Left forelimb (tissue), 1 donor: ENCODE measurements at places on chromosomes 3 and 15.

- DNase-seq: no peak
Observed at GRCh38 chr3:61820306-61820992, 259.1 kb downstream of the PTPRG start.

DNA sequence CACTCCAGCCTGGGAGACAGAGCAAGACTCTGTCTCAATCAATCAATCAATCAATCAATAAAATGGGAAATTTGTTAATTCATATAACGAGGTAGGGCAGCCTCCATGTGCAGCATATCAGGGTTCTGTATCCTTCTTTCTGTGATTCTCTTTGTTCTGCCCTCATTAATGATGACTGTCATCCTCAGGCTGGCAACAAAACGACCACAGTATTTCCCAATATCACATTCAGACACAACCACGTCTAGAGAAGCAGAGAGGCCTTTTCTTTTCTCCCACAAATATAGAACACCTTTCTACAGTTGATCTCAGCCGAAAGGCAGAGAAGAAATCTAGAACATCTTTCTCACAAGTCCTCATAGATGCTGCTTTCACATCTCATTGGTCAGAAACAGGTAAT lies 11.2 kb downstream of the CEP19 start:
- DNase-seq: no peak

DNA sequence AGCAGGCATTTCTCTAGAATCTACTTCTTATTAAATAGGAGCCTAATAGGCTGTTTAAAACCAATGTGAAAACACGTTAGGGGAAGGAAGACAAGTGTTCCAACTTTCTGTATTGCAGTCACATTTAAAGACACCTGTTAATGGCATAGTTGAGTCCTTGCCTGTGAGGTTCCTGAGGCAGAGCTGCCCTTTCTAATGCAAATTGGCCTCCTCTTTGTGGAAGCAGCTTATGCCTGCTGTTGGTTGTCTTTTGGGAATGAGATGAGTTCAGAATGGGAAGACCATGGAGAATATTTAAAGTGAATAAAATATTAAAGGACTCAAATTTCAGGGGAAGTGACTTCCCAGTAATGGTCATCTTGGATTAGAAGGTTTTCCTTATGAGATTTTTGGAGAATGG lies 51.2 kb downstream of the NEK11 start:
- no peak for DNase-seq

DNA sequence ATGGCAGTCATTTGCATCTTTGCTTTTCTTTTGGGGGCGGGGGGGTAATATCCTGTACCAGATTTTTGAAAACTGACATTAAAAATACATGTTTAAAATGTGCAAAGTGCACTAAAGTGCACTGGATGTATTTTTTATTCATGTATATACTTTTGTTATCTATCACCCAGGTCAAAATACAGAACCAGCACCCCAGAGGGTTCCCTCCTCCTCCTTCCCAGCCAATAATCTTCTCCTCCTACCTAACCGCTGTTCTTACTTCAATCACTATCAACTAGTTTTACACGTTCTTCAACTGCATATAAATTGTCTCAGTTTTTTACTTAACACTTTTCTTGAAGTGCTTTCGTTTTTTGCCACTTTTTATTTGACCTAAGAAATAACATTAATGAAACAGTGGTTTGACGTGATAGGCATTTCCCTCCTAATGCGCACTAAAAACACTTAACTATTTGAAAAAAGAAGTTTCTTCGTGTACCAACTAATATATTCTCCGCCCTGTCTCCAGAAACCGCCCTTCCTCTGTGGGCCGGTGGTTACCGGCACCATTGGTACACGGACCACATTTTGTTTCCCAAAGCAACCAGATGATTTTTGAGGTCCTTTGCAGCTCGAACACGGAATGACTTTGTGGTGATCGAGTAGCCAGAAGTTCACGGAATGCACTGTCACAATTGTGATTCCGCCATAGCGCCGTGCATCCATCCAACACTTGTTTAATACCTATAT lies 836 bp upstream of the AKAP13 start:
- DNase-seq: no peak

DNA sequence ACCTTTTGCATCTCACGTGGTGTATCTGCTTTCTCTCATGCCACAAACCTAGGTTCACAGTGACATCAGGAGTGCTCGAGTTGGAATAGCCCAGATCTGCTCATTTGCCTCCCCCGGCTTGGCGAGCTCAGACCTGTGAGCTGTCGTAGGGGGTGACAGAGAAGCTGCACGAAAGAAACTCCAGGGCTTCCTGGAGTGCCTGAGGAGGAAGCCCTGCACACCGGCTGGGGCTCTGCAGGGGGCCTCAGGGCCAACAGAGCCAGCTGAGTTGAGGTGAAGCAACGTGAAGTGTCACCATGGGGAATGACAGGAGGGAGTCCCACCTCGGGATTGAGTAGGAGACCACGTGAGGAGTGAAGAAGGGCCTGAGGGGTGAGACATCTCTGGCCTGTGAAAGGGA lies 62.5 kb downstream of the RPN1 start:
- DNase-seq: no peak

GRCh38 chr3:32313723-32314473 lies 75.4 kb downstream of the CMTM8 start:
- no peak for DNase-seq

DNA sequence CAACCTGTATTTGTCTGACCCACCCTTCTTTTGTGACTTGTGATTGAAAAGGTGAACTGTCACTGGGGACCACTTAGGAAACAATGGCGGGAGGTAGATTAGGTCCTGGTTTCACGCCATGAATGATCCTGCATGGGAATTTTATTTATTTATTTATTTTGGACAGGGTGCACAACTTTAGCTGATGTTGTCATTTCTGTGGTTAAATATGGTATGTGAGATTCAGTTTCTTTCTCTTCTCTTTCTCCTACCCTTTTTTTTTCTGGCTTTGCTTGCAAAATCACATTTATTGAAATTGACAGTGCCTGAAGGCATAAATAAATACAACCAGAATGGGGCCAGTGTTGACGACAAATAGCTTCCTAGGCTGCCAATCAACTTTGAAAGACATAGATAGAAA lies 18.0 kb upstream of the HTR3E start:
- no peak for DNase-seq

DNA sequence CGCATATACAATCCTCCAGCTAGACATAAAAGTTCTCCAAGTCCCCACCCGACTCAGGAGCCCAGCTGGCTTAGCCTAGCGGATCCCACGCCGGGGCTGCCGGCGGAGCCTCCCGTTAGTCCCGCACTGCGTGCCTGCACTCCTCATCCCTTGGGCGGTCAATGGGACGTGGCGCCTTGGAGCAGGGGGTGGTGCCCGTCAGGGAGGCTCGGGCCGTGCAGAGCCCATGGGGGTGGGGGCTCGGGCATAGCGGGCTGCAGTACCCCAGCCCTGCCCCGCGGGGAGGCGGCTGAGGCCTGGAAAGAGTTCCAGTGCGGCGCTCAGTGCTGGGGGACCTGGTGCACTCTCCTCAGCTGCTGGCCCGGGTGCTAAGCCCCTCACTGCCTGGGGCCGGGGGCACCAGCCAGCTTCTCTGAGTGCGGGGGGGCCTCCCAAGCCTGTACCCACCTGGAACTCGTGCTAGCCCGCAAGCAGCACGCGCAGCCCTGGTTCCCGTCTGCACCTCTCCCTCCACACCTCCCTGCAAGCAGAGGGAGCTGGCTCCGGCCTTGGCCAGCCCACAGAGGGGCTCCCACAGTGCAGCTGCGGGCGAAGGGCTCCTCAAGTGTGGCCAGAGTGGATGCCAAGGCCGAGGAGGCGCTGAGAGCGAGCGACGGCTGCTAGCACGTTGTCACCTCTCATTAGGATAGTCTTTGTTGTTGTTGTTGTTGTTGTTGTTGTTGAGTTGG lies 12.2 kb upstream of the CCDC50 start:
- DNase-seq: no peak

DNA sequence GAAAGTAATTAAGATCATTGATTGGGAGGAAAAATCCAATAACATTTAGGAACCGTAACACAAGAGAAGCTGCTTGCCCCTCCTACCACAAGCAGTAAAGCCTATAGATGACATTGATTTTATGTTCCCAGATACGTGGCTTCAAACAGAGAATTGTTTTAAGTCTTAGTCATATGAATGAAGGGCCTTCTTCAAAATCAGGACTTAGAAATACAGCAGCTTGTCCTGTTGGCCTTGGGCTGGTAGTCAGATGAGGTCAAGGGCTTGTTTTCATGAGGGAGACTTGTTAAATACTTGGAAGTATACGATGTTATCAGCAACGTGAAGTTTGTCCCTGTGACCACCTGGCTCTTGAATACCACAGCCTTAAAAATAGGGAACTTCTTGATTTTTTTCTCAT lies 114.4 kb downstream of the VGLL4 start:
- DNase-seq: no peak

DNA sequence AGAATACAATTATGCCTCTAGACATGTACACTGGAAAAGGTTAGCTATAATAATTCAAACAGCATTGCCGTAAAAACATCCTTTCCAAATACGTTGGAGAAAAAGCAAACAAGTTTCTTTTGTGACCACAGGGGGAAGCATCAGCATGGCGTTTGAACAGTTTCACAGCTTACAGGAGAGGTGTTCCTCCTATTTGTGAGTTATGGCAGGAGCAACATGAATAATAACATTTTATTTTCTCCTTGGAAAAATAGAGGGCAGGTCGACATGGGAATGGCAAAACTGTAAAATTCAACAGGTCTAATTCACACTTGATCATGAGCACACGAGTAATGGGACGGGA lies 39.7 kb upstream of the GADL1 start:
- DNase-seq: no peak

DNA sequence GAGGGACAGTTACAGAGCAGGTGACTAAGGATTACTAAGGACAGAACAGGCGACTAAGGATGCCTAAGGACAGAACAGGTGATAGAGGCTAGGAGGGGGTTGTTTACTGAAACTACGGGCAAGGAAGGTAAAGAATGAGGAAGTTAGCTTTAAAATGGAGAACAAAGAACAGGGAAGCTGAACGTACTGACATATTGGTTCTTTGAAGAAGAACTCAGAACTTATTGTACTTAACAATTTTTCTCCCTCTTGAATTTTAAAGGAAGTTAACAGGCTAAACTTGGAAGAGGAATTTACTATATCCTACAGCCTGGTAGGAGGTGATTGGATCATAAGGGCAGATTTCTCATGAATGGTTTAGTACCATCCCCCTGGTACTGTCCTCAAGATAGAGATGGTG lies 290.2 kb downstream of the SHQ1 start:
- no peak for DNase-seq

GRCh38 chr3:107760144-107760543 lies 237.4 kb downstream of the BBX start:
- DNase-seq: no peak

DNA sequence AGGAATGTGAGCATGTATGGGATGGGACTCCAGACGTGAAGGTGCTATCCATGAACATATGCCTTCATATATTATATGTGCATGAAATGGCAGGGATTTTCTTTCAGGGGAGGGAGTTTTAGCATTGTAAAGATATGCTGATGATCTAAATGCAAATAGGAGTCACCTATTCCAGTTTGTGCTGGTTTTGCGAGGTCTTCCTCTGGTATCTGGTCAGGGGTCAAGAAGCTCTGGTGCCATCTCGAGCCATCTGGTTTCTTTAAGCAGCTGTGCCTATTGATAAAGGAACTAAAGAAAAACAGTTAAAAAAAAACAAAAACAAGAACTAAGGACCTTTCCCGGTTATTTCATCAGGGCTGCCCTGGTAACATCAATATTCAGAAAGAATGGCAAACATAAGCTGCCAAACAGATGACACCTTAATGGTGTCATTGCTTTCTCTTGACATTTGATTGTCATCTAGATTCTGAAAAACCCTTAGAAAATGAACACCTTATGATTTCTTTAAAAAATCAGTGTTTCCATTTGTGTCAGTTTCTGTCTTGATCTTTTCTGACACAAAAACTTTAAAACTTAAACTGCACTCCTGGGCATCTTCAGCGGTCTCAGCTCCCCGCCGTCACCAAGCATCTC lies 22.7 kb downstream of the APH1B start:
- no peak for DNase-seq

GRCh38 chr15:89792106-89792805 lies 16.1 kb downstream of the MESP2 start:
- DNase-seq: no peak

- no peak for DNase-seq
Observed at GRCh38 chr15:73231661-73232419, 136.9 kb downstream of the HCN4 start.

- DNase-seq: no peak
Observed at GRCh38 chr3:26931896-26932295, 309.3 kb downstream of the LRRC3B start.

DNA sequence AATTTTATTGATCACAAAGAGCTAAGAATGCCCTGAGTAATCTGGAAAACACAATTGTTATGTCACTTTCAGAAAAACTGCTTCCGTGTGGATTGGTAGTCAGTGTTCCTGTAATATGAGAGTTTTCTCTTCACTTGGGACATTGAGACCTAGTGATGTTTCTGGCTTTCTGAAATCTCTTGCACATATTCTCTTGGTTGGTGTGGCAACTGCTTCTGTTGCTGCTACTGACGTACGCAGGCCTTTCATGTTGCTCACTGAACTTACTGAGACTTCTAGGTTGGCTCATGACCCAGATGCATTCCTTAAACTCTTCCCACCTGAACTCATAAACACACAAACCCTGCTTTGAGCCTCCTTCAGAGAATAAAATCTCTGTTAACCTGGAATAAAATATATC lies 175.0 kb upstream of the PFN2 start:
- DNase-seq: no peak

DNA sequence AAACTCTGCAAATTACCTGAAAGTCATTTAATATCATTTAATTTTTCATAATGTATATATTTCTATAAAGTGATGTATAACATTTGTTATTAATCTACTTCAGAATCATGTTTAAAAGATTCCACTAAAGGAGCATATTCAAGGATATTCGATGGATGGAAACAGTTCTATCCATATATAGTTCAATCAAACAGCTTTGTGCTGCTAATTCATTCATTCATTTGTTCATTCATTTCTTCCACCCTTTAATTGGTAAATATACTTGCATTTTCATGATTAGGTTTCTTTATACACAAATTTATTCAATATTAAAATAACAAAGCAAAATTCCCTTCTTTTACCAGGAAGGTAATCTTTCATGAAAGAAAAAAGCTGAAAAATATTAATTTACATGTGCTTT lies 64.7 kb downstream of the RNF13 start:
- DNase-seq: no peak

- DNase-seq: no peak
Observed at GRCh38 chr3:46946856-46947545, 29.5 kb downstream of the CCDC12 start.

- DNase-seq: no peak
Observed at GRCh38 chr3:28845006-28845324, 435.9 kb upstream of the RBMS3 start.

GRCh38 chr15:91290553-91290952 lies 190.5 kb downstream of the SV2B start:
- DNase-seq: no peak
